ENCODE measurements at places on chromosomes 7 and 10. TPM values are rescaled to one million over a fixed set of nuclear protein-coding genes. Genes with fewer than 3 reads are reported as not detected.

DNA sequence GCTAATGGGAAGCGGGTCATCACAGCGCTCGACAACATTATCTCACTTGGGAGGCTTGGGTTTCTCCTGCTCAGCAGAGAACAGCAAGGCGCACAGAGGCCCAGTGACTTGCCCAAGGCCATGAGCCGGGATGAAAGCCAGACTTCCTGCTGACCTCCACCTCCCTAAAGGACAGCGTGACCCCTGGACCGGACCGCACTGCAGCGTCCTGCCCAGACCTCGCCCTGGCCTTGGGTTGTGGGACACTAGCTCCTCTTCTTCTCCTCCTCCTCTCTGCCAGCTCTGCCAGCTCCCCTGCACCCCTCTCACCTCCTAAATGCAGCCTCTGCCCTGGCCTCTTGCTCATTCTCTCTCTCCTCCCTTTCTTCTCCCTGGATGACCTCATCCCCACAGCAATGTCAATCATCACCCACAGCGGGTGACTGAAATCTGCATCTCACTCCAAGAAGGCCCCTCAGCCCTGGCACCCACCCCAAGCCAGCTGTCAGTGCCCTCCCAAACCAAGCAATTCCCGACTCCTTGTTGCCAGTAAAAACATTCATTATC is 19.4 kb downstream of the SPOCK2 start:
- DNase-seq, result no peak

DNA sequence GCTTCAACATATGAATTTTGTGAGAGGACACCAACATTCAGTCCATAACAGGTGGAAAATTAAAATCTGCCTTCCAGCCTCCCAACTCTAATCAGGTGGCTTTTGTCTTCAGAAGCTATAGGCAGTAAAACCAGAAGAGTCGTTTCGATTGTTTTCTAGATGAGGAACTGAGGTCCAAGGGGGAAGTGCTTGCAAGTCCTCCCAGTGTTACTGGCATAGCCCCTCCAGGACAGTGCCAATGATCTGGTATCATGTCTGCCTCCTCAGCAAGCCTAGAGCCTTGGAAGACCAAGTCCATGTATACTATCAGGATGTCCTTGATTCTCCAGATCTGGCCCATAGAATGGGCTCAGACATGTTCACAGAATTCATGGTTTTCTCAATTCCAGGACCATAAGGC is 16.9 kb downstream of the CYP26A1 start:
- no peak for DNase-seq

The SKIDA1 gene
- total RNA-seq, result 6.6 TPM

The PVRIG gene
- total RNA-seq, result not detected

GRCh38 chr10:117462424-117462792 is 80.1 kb upstream of the EMX2 start:
- peak; percentile 82 for DNase-seq

- no peak for DNase-seq
Measured at GRCh38 chr10:12198156-12198555, 2.2 kb downstream of the CDC123 start.

- DNase-seq, result no peak
Measured at GRCh38 chr7:82210416-82211184, 233.0 kb downstream of the CACNA2D1 start.

- peak; percentile 64 for DNase-seq
Measured at GRCh38 chr7:121936951-121937623, 64.1 kb downstream of the PTPRZ1 start.

DNA sequence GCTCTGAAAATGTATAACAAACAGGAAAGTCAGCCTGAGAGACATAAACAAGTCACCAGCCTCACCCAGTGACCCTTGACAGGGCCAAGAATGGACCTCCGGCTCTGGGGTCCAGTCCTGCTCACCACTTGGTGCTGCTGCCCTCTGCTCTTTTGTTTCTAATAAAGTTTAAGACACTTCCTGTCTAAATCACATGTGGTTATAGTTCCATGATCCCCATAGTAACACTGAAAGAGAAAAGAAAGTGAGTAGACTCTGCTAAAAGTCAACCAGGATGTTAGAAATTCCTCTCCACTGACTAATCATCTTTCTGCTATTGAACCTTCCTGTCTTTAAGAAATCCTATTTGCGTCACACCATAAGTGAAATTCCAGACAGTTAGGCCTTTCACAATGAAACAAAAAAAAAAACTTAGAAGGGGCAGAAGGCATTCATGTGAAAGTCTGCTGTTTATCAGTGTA is 179.2 kb upstream of the BET1 start:
- DNase-seq, result no peak

GRCh38 chr10:22573820-22574569 is 140.4 kb downstream of the PIP4K2A start:
- peak; percentile 59 for DNase-seq

DNA sequence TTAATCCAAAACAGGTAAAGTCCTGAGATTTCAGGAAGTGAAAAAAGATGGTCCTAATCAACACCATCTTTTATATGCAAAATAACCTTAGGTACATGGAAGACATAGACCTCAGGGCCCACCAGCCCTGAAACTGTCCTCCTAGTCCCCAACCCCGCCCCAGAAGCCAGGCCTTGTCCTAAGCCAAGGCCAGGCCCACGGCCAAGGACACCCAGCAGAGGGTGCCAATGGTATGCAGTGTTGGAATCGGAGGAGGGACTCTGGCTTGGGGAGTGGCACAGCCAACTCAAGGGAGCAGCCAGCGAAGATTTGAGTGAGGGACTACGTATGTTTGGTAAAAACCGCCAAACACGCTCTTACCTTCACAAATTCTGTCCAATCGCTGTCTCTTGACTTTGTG is 96.7 kb downstream of the ZRANB1 start:
- peak; percentile 87 for DNase-seq

GRCh38 chr7:132343199-132343598 is 233.1 kb downstream of the PLXNA4 start:
- no peak for DNase-seq

DNA sequence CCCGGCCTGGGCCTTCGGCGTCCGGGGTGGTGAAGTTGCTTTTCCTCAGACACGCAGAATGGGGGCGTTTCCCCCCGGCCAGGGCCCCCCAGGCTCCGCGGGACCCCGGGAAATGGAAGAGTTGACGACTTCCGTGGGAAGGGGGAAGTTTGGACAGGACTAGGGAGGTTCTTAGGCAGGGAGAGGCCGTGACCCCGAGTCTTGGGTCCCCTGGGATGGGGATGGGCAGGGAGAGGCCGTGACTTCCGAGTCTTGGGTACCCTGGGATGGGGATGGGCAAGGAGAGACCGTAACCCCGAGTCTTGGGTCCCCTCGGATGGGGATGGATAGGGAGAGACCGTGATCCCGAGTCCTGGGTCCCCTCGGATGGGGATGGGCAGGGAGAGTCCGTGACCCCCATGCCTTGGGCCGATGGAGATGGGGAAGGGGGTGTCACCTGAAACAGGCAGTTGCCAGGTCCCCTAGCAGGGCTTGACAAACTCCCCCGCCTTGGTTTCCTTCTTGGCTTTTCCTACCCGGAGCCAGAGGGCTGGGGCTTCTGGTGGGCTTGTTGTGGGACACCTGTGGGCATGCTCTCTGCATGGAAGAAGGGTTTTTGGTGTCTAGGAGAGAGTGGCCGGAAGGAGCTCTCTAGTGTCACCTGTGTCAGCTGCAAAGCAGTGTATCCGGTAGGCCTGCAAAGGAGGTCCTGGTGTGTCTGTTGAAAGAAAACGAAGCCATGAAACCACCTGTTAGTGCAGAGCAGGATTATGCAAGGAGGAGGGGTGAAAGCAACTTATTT is 1.1 kb downstream of the TRRAP start:
- DNase-seq, result peak; percentile 75

DNA sequence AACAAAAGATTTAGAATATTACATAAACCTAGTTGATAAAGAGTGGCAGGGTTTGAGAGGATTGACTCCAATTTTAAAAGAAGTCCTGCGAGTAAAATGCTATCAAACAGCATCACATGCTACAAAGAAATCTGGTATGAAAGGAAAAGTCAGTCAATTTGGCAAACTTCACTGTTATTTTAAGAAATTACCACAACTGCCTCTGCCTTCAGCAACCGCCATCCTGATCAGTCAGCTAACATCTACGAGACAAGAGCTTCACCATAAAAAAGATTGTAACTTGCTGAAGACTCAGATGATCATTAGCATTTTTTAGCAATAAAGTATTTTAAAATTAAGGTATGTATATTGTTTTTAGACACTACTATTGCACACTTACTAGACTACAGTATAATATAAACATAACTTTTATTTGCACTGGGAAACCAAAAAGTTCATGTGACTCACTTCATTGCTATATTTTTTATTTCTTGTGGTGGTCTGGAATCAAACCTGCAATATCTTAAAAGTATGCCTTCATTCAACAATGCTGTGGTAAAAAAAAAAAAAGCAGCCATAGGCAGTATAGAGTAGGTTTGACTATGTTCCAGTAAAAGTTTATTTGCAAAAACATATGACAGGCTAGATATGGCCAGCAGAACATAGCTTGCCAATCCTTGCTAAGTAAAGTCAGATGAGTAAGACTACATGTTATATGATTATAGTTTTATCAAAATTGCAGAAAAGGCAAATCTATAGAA is 74.4 kb downstream of the GLCCI1 start:
- DNase-seq, result no peak

The PRSS37 gene
- total RNA-seq, result not detected

DNA sequence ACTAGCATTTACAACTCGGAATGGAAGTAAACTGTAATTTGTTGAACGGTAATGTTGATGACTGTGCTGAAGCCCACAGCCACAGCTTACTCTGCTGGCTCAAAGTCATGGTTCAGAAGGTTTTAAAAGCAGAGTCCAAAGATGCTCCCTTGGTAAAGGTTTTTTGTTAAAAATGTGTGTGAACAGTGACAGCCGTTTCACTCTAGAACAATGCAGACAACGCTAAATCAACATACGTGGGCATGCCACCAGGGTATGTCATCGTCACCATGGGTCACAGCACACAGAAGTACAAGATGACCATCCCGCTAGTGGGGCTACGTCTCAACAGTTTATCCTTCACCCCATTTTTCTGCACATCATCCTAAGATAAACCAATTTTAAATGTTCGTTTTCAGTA is 106.5 kb upstream of the LANCL2 start:
- DNase-seq, result no peak

DNA sequence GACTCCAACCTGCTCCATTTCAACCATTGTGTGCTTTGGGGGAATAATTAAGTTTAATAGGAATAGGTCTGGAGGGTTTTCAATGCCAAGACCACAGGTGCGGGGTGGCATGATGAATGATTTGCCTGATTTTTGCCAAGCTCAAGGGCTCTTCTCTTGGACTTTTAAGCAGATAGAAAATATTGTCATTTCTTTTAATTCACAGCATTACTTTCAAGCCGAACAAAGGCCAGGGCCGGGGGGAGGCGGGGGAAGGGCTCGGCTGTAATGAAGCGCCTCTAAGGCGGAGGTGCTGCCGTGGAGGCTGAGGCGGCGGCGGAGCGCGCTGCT is 6.5 kb downstream of the PTF1A start:
- DNase-seq, result no peak

The AUTS2 gene
- 77.5 TPM for total RNA-seq

The LIPM gene
- not detected for total RNA-seq

The RFC2 gene
- 54.0 TPM for total RNA-seq

The NXPH1 gene
- not detected for total RNA-seq

- DNase-seq, result no peak
Measured at GRCh38 chr10:119087271-119087882, 6.8 kb upstream of the EIF3A start.

DNA sequence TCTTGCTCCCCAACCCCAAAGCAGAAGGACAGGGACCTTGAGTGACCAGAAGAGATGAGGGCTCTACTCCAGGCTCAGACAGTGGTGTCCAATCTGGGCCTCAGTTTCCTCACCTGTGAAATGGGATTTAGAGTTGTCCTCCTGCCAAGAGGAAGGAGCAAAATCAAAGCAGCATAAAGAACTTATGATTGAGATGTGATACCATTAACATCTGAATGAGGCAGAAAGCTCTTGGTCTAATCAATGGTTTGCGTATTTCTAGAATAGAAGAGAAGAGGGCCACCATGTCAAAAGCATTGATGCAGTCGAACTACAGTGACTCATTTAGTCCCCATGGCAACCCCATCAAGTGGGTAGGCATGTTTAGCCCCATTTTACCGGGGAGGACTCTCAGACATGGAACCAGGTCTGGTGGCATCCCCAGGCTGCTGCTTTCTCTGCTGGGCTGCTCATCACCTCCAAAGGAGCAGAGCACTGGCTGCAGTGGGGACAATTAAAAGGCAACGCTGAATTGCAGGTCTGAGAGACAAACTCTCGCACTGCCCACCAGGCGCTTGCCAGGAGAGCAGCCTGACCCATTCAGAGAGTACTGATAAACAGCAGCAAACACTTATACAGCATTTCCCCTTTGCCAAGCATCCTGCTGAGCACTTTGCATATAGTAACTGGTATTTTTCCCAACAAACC is 175.9 kb downstream of the NEURL1 start:
- no peak for DNase-seq

The PSMG3 gene
- 44.3 TPM for total RNA-seq

GRCh38 chr10:121708728-121709674 is 110.8 kb upstream of the FGFR2 start:
- no peak for DNase-seq

GRCh38 chr10:101272229-101272868 is 43.1 kb upstream of the LBX1 start:
- peak; percentile 95 for DNase-seq

- DNase-seq, result no peak
Measured at GRCh38 chr10:29636178-29636577, 1.4 kb upstream of the SVIL start.
